ENCODE measurements at places on chromosomes 2 and 18.

- peak; percentile 44 for DNase-seq
Observed at GRCh38 chr2:60498816-60499429, 54.5 kb downstream of the BCL11A start.

- DNase-seq = peak; percentile 78
Observed at GRCh38 chr18:3450012-3450798, at the start of gene TGIF1. TGIF1 (plus strand) TSS chr18:3450172; CDS start chr18:3450490, 318 bp downstream.

DNA sequence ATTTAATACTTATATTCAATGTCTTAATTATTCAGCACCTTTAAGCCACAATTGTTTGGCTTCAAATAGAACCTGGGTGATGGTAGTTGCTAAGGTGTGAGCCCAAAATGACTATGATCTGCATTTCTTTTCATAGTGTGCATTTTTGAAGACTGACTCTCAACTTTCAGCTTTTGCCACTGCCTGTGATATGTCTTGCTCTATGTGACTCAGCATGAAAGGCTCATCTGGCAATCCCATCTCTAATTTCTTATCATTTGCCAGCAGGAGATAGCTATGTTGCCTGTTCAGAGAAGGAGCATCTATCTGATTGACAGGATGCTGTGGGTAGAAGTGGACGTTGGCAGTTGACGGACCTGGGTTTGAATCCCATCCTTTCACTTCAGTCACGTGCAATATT, 34.5 kb upstream of the CCDC93 start:
- no peak for DNase-seq

GRCh38 chr18:23867006-23867405, 147.5 kb upstream of the TTC39C start:
- DNase-seq = no peak

GRCh38 chr18:26476697-26477096, 71.7 kb downstream of the KCTD1 start:
- DNase-seq = no peak

DNA sequence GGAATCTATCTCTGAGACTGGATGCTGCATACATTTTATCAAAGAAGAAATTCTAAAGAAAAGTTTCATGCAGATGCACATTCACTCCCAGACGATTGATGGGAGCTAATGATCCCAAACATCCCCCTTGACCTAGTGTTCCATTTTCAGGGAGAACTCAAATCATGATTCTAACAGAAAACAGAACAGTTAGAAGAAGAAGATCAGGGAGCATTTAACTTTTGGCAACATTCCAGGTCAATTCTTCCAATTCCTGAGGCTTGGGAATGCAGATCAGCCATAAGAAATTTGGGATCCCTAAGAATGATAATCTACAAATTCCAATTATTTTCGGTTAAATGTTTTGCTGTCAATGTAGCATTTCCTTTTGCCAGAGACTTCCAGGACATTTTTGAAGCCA, 96.6 kb downstream of the CPO start:
- no peak for DNase-seq

DNA sequence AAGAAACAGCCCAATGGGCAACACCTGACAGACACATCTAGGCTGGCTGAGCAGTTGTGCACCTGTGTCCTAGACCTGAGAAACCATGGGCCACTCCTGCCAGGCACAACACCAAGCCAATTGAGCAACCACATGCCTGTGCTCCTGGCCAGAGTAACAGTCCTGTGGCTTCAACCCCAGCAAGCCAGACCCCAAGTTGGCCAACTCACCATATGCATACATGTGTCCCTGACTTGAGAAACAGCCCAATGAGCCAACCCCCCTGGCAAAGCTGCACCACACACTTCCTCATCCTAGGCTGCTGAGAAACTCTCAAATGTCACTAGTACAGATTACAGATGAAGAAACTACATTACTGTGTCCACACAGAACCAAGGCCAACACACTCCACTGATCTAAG, 36.6 kb downstream of the USP34 start:
- DNase-seq = peak; percentile 24

DNA sequence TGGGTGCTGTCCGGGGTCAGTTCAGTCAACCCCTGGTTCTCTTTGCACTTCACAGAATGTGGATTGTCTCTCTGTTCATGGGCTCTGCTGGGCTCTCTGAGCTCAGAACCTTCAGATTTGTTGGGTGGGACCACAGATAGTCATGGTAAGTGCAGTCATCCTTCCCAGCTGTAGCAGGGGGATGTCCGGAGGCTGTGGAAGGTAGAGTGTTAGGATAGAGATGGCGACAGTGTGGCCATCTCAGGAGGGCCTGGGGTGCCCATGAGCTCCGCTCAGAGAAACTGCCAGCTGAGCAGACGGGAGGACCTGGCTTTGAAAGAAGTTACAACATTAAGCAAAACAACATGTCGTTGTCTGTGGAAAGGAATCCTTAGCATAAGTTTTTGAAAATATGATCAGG, 149.8 kb downstream of the FAM210A start:
- no peak for DNase-seq

DNA sequence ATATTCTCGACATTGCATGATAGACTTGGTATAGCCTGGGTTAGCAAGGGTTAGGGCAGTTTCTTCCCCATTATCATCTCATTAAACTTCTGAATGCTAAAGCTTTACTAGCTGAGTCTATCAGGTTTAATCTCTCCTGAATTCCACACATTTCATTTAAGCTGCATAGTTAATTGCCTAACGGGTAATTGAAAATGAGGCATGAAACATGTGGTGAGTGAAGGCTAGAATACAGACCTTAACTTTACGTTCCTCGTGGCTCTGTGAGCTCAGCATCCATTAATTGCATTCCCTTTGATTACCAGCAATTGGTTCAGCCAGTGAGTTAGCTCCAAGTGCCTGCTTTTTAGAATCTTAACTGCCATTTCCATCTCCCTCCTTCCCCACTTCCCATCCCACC, 126.5 kb upstream of the MEX3C start:
- no peak for DNase-seq

GRCh38 chr2:237682151-237682550, 54.8 kb downstream of the LRRFIP1 start:
- DNase-seq = no peak
